ENCODE measurements at places on chromosomes 6 and 20.

DNA sequence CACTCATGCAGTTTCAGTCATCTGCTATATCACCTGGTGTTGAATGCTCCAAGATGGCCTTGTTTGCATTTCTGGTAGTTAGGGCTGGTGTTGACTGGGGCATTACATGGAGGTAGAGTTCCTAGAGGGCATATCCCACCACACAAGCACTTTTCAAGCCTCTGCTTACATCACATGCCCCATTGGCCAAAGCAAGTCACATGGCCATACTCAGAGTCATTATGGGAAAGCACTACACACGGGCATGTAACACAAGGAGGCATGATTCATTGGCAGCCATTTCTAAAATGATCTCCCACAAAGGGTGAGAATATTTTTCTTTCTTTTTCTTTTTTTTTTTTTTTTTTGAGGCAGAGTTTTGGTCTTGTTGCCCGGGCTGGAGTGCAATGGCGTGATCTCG lies 73.2 kb downstream of the TRMT6 start:
- no peak for DNase-seq

- no peak for DNase-seq
These were observed 18.2 kb downstream of the GPX5 start for GRCh38 chr6:28543651-28544610.

DNA sequence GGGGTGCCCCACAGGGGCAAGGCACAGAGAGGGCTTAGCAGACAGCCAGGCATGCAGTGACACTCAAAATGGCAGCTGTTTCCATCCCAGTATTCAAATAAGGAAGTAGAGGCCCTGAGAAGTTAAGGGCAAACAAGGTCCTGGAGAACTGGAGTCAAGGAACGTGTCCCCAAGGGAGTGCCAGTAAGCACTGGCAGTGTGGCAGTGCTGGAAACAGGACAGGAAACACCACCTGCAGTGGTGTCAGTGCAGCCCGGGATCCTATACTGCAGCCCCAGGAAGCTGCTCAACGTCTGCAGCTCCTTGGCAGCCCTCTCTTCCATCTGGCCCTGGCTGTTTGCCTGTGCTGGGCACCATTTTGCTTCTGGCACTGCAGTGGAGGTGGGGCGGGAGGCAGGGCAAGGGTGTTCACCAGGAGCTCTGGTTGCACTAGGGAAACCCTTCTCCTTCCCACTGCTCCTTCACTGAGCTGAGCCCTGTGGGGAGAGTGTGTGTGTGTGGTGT lies 56.3 kb downstream of the EDN3 start:
- DNase-seq, result no peak

- no peak for DNase-seq
These were observed 5.7 kb upstream of the OSTM1 start for GRCh38 chr6:108080010-108080780.

- DNase-seq, result no peak
These were observed 97.8 kb downstream of the JARID2 start for GRCh38 chr6:15343490-15344191.

- DNase-seq, result no peak
These were observed 76.0 kb downstream of the SRC start for GRCh38 chr20:37421988-37422387.

DNA sequence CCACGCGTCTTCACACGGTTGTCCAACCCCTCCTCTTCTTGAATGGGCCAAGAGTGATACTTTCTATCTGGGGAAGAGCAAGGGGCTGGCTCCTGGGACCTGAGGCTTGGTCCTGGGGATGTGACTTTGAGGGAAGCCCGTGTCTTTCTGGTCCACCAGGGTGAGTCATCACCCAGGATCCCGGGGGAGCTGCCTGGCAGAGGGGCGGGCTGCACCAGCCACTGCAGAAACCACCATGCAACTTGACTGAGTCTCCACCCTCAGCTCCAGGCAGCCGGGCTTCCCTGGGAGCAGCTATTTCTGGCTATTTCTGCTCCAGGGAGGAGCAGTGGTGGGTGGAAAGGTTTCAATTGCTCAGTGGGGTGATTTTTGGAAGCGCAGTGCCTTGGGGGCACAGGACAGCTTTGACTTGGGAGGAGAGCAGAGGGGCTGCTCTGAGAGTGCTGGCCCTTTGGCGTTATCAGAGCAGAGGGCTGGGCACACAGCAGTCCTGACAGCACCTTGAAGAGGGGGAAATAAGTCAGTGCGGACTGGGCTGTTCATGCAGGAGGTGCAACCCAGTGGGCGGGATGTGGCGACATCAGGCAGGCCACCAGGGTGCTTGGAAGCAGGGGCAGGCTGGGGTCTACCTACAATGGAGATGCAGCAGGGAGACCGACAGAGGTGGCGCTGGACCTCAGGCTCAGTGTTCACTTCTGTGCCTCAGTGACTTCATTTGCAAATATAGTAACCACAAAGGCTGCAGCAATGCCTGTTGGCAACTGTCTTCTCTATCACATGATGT lies 45.1 kb upstream of the FAM83D start:
- DNase-seq, result no peak
